Stimulated activated effector memory CD8-positive, alpha-beta T cell treated with anti-CD3 and anti-CD28 coated beads, Interleukin-12 subunit alpha, Interleukin-12 subunit beta, amount 100 ng/mL, for 72 hours (primary cell): ENCODE measurements at places on chromosomes 1 and 21.

DNA sequence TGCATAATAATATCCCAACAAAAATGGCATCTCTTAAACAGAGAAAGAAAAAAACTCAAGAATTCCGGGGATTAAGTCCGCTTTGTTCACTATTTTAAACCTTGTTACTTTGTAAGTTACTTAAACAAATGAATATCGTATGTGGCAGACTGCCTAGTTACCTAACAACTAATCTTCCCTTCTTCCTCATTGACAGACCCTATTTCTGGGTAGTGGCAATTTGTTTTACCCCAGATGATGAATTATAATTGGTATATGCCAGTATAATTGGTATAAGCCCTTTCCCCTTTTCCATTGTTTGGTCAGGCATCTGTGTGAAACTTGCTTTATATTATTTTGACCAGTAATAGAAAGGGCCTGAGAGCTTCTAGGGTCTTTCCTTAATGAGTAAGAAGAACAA is 52.4 kb downstream of the CDC42BPA start:
- no peak for DNase-seq

- no peak for DNase-seq
Observed at GRCh38 chr1:205916541-205916940, 26.7 kb downstream of the SLC26A9 start.

GRCh38 chr1:75308365-75308764 is 174.2 kb downstream of the LHX8 start:
- no peak for DNase-seq

- DNase-seq, result peak; percentile 49
Observed at GRCh38 chr1:247331172-247331524, 519 bp downstream of the ZNF496 start.

GRCh38 chr1:12173631-12174121 is 6.9 kb downstream of the TNFRSF1B start:
- DNase-seq, result peak; percentile 74

DNA sequence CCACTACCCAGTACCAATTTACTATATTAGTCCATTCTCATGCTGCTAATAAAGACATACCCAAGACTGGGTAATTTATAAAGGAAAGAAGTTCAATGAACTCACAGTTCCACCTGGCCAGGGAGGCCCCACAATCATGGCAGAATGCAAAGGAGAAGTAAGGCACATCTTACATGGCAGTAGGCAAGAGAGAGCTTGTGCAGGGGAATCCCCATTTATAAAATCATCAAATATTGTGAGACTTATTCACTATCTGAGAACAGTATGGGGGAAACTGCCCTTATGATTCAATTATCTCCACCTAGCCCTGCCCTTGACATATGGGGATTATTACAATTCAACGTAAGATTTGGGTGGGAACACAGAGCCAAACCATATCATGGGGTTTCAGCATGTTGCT is 6.4 kb downstream of the CD58 start:
- DNase-seq, result no peak

DNA sequence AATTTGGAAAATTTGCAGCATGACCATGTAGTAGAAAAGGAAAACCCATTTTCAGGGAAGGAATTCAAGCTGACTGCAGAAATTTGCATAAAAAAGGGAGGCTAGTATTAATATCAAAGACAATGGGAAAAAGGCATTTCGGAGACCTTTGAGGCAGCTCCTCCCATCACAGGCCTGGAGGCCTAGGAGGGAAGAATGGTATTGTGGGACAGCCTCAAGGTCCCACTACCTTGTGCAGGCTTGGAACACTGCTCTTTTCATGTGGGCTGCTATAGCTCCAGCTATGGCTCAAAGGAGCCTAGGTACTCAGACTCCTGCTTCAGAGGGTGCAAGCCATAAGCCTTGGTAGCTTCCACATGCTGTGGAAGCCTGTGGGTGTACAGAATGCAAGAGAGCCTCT is 139.3 kb downstream of the C1orf94 start:
- no peak for DNase-seq

- peak; percentile 37 for DNase-seq
Observed at GRCh38 chr1:30332116-30333094, 391.0 kb downstream of the MATN1 start.

DNA sequence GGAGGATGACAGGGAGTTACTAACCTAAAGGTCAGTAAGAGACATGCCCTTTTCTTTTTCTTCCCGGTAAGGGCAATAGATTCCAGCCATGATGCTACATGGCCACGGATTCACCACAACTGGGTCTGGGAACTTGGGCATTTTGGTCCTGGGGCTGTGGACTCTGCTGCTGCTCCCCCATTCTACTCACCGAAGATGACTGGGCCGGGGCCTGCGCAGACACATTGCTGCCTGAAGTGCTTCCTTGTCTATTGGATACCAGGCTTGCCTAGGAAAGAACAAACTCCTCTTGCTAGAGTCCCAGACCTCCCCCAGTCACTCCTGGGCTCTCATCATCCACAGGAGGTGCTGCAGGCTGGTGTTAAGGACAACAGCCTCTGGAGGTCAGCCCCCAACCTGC is 49.9 kb upstream of the A3GALT2 start:
- DNase-seq, result no peak

- no peak for DNase-seq
Observed at GRCh38 chr21:15521644-15522001, 208.2 kb upstream of the USP25 start.

DNA sequence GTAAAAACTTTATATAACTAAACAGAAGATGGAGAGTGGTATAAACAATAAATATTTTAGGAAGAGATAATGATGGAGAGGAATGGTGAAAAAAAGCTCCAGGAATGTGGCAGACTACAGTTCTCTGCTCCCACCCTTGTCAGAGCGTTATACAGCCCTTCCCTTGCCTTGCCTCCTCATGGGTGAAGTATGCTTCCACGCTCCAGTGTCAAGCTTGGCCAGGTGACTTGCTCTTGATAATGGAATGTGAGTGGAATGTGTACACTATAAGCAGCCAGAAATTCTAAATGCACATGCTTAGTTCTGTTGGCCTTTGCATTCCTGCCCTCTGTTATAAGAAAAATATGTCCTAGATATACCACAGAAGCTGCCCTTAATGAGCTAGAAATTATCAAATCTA is 24.7 kb upstream of the POGK start:
- no peak for DNase-seq

GRCh38 chr1:84585803-84586202 is 11.6 kb upstream of the CTBS start:
- DNase-seq, result no peak

GRCh38 chr1:231036416-231036815 is 3.6 kb downstream of the FAM89A start:
- no peak for DNase-seq

GRCh38 chr1:105608713-105609112 is 1447.8 kb upstream of the PRMT6 start:
- no peak for DNase-seq

- DNase-seq, result no peak
Observed at GRCh38 chr21:33211732-33212131, 18.0 kb upstream of the IFNAR2 start.

GRCh38 chr21:35840949-35841348 is 219.4 kb downstream of the SETD4 start:
- no peak for DNase-seq

DNA sequence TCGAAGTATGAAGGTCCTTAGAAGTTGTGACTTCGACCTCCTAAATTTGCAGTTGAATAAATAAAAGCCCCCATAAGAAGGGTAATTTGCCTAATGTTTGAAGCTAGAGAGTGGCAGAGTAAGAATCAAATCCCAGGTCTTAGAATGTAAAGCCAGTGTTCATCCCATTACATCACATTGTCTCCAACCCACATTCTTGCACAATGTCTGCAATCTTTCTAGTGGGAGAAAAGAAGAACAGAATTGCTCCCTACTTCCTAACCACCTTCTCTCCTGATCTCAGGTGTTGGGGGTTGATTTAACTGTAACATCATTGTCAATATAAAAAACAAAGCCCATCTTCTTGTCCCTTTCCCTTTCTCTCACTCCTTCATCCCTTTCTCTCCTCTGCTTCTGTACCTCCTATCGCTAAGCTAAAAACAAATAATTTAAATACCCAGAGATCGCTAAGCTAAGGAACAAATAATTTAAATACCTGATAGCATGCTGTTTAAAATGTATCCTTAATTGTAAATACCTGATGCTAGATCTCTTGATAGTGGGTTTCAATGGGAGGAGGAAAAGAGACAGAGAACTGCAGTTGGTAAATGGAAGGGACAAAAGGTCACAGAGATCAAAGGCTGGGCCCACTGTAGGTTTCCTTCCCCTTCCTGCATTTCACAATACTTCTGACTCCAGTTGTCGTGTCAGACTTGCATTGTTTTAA is 32.1 kb upstream of the CCDC190 start:
- no peak for DNase-seq

GRCh38 chr1:110161849-110162248 is 11.6 kb downstream of the SLC6A17 start:
- DNase-seq, result no peak

GRCh38 chr1:4674676-4675075 is 20.3 kb downstream of the AJAP1 start:
- no peak for DNase-seq

- no peak for DNase-seq
Observed at GRCh38 chr1:118210723-118211110, 25.7 kb upstream of the SPAG17 start.

GRCh38 chr1:61028136-61028535 is 54.2 kb upstream of the NFIA start:
- no peak for DNase-seq

GRCh38 chr1:178324003-178324402 is 172.8 kb downstream of the CLEC20A start:
- DNase-seq, result no peak

- DNase-seq, result no peak
Observed at GRCh38 chr1:220093361-220094015, 444 bp upstream of the IARS2 start.

GRCh38 chr1:21607549-21608529 is 61.3 kb downstream of the RAP1GAP start:
- DNase-seq, result peak; percentile 78

GRCh38 chr1:35936838-35937237 is 5.9 kb downstream of the AGO3 start:
- no peak for DNase-seq

- DNase-seq, result no peak
Observed at GRCh38 chr21:34693192-34693810, 24.5 kb downstream of the CLIC6 start.

GRCh38 chr1:35559317-35559944 is 1.8 kb downstream of the NCDN start:
- DNase-seq, result no peak
